Hypothalamus (tissue), 51 donors: ENCODE measurements at places on chromosomes 5 and 9.

- no peak for DNase-seq
Measured at GRCh38 chr5:178077751-178078150, 35.6 kb upstream of the N4BP3 start.

- DNase-seq, result no peak
Measured at GRCh38 chr5:16626696-16627264, 10.0 kb upstream of the RETREG1 start.

DNA sequence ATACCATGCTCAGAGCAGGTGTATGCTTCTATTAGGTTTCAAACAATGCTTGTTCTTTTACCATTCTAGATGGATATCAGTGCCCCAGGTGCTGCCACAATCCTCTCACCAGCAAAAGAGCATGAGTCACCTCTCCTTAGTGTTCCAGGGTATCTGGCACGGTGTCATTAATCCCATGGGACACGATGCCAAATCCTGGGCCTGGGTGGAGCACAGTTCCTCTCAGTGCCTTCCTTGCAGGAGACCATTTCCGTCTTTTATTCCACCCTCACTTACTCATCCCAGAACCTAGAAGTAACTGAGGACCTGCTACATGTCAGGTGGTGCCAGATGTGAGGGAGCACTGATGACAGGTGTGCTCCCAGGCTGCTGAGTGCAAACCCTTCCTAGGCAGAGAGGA, 1.3 kb upstream of the OR13J1 start:
- no peak for DNase-seq

- no peak for DNase-seq
Measured at GRCh38 chr5:67047616-67048015, 149.0 kb downstream of the CD180 start.

DNA sequence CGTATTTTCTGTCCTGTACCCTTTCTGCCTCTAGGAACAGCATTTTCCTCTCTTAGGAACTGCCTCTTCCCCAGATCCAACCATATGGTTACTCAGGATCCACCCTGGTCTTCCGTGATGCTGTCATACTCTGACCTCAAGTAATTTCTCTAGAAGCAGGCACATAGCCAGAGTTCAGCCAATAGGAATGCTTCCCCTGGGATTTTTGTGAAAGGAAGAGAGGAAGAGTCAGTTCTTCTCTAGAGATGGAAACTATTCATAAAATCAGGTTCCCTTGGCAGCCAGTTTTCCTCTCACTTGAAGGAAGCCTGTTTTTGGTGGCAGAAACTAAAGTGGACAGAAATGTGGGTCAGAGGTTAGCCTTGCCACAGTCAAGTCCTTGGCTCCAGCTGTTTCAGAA, 400.1 kb upstream of the PCSK5 start:
- no peak for DNase-seq

DNA sequence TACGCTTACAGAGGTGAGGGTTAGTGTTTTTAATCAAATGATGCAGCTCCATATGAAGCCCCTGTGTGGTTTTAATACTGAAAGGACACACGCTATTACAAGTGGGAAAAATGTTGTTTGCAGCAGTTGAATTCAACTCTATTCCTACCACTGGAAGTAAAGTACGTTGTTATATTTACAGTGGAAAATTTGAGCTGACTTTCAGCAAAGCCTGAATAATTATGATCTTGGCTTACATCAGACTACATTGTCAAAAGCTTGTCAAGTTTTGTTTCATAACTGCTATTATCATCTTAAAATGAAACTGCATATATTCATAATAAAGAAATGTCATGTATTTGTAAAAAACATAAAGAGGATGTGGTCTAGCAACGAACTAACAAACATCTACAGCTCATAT, 818.5 kb downstream of the SEMA5A start:
- no peak for DNase-seq

- no peak for DNase-seq
Measured at GRCh38 chr5:27472000-27472763, 433.8 kb upstream of the CDH9 start.

DNA sequence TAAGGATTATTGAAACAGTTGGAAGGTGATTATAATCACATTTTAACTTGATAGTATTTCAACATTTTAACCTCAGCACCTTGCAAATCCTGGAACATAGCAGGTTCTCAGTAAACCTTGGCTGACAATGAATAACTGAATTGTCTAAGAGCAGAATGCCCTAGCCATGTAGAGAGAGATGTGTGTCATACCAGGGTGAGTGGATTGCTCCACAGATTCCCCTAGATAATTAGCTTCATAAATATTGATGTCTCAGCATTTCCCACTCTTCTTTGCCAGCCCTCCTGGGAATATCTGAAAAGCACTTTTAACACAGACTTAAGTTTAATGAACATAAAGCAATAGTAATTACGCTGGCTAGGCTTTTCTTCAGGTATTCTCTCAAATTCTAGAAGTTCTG, 363.5 kb downstream of the MAN2A1 start:
- no peak for DNase-seq

DNA sequence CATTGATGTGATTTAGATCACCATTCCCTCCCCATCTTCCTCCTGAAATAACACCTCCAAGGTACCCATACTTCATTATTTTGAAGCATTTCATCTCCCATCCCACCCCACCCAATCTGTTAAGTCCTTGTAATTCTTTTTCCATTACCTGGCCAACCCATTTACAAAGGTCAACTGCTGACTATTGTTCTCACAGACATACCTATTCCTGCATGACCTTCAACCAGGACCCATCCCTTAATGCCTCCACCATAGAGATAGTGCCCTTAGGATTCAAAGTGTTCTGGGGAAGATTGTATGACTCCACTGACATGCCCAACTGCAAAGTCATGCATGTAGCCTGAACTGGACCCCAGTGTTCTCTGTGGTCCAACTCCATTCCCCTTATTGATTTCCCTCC, 91.2 kb downstream of the NLN start:
- DNase-seq, result no peak

GRCh38 chr9:135951889-135952663, 9.1 kb downstream of the UBAC1 start:
- DNase-seq, result no peak
